ENCODE measurements at places on chromosomes 16 and 17.

DNA sequence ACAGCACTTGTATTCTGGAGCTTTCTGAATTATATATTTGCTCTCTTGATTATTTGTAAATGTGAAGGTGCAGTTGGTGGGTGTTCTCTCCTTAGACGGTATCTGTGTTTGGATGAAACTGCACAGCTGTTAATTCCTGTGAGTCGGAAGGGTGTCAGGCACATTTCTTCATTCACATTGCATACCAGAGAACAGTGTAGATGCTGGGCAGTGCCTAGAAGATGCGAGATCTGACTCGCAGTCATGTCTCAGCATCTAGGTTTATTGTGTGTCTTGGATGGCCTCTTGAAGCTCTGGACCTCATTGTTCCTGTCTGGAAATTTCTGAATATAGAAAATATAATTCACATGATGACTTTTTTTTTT, 61.2 kb downstream of the CLEC16A start:
- DNase-seq, result no peak

GRCh38 chr16:67406111-67406971, 9.9 kb downstream of the ZDHHC1 start:
- DNase-seq, result no peak

- DNase-seq, result no peak
These were observed 15.1 kb upstream of the TLCD3B start for GRCh38 chr16:30046178-30046577.

DNA sequence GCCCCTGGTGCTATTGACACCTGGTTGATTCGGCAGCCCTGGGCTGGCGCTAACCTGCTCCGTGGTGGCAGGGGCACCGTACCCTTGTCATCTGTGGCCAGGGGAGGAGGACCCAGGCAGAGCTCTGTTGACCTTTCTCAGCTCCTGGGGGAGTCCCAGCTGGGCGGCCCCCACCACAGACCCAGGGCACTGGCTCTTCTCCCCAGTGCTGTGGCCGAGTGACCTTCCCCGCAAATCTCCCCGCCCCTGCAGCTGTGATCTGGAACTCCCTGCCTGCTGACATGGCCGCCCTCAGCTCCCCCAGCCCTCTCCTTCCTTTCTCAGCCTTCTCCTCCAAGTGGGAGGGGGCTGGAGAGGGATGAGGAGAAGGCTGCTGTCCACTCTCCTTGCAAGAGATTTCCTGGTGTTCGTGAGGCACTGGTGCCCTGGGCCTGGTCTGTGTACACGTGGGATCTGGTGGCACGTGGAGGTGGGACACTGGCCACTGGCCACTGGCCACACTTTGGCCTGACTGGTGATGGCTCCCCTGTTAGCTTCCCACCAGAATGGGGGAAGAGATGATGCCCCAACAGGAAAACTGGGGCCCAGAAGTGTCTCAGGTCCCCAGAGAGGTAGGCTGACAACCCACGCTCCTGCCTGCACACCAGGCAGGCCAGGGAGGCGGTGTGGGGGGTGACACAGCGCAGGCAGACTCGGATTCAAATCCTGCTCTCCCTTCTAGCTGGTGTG, 8.2 kb downstream of the FMNL1 start:
- DNase-seq, result no peak

DNA sequence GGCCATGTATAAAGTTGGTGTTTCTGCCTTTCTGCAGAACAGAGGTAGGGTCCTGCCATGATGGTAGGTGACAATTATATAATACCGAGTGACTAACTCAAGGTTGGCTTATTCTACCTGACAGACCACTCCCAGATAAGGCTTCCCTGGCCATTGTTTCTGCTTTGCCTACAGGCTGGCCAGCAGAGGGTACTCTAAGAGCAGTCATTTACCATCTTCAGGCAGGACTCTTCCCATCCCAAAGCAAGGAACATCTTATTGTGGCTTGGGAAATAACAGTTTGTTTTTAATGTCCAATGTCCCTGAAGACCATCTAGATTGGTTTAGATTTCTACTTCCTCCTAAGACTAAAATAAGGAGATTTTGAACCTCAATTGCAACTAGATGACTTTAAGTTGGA, 74.1 kb downstream of the SNX11 start:
- peak; percentile 25 for DNase-seq

GRCh38 chr16:72427051-72427782, 255.3 kb upstream of the PMFBP1 start:
- DNase-seq, result no peak

DNA sequence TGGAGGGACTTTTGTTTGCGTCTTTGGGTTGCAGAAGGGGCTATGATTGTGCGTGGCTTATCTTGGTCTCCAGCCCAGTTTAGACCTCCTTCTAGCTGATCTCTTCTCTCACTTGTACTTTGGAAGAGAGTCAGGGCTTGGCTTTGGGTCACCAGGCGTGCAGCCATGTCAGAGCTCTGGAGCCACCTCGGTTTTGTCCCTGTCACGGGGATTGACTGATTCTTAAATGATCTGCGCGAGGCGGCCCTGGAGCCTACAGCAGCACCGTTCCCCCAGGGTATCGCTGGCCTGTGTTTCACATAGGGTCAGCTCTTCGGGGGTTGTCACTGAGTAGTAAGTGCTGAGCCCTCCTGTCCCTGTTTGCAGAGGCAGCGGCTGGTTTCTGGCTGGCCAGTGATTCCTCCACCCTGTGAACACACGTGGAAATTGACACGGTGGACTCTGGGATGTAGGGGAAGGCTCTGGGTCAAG, 209.8 kb upstream of the CHMP6 start:
- no peak for DNase-seq

DNA sequence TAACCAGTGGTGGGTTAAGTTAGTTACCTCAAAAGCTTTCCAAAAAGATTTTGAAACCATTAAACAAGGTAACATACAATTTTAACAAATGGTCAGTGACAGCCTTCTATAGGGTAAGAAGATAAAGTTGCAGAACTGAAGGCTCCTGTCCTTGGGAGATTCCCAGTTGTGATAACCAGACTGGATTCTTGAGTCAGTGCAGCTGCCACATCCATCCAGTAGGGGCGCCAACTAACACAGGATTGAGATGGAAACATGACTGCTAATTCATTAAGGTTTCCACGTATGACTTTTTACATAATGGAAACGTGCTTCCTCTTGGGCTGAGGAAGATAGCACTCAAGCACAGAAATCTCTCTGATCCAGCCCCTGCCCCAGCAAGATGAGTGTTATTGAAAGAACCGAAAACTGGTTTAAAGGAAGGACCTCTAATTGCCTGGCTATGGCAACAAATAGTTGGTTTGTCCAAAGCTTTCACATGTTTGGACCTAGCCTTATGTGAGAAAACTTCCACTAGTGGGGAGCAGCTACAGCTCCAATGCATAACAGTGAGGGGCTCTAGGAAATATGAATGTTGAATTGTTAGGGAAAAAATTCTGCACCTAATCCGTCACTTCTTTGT, 269.8 kb upstream of the MYOCD start:
- peak; percentile 12 for DNase-seq

GRCh38 chr17:14196377-14196997, 40.2 kb downstream of the CDRT15 start:
- no peak for DNase-seq

DNA sequence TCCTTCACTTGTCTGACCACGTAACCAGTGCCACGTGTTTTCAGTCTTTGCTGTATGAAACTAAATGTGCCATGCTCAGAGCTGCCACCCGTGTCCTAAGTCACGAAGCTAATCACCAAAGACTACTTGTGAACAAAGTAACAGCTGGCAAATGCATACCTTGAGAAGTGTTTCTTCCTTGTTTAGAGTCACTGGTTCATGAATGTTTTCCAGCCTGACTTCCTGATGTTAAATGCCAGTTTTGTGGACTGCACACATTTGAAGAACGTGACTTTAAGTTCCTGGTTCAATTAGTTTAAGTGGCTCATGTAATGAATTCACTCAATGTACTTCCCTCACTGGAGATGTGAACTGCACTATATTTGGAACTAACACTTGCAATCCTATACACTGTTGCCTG, 19.9 kb upstream of the KPNB1 start:
- DNase-seq, result no peak

GRCh38 chr17:64081802-64082799, 47.8 kb downstream of the ERN1 start:
- DNase-seq, result no peak

- no peak for DNase-seq
These were observed 24.6 kb downstream of the GPT2 start for GRCh38 chr16:46908540-46909372.

GRCh38 chr17:45857977-45858708, 13.5 kb downstream of the SPPL2C start:
- no peak for DNase-seq

DNA sequence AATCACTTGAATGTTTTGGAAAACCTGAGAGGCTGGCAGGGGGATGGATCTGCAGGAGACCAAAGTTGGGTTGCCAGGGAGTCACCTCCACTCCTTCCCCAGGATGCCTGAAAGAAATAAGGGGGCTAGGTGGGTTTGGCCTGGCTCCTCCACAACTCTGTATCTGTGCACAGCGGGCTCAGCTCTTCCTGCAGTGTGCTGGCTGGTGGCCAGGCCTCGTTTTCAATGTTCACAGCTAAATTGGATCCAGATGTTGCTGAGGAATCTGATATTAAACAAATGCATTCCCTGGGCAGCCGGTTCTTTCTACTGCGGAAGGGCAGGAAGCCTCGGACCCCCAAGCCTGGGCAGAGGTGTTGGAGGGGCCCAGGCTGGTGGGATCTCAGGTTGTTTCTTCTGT, 106.2 kb downstream of the N4BP1 start:
- no peak for DNase-seq

GRCh38 chr16:84583995-84584394, 33.9 kb downstream of the COTL1 start:
- DNase-seq, result no peak

GRCh38 chr16:50747207-50747956, 5.5 kb downstream of the CYLD start:
- DNase-seq, result no peak

- no peak for DNase-seq
These were observed 2.7 kb downstream of the CCDC102A start for GRCh38 chr16:57533431-57534336.

DNA sequence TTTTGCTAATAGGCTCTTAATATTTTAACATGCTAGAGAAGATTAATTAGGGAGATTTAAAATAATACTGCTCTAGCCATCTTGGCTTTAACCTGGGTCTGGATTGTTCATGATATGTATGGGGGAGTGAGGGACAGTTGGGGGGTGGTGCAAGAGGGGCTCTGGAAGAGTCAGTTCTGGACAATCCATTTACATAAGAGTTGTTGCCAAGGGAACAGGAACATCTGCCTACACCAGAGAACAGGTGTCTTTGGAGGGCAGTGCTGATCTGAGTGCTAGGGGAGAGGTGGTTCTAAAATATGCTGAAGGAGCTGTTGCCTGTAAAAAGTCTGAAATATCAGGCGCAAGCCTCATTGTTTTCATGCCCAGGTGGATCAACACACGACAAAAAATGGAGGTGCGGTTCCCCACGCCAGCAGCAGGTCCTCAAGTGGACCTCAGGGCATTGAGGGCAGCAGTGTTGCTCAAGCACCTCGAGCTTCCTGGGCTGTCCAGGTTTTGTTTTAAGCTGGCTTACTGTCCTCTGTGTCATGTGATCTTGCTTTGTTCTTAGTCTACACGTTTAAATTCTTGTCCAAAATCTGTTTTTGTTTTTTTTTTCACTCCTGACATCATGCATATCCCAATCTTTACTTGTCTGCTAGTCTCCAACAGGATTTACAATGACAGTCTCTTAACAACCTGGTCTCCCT, 25.4 kb upstream of the WSB1 start:
- no peak for DNase-seq

GRCh38 chr16:22369221-22369811, 5.1 kb downstream of the CDR2 start:
- no peak for DNase-seq

DNA sequence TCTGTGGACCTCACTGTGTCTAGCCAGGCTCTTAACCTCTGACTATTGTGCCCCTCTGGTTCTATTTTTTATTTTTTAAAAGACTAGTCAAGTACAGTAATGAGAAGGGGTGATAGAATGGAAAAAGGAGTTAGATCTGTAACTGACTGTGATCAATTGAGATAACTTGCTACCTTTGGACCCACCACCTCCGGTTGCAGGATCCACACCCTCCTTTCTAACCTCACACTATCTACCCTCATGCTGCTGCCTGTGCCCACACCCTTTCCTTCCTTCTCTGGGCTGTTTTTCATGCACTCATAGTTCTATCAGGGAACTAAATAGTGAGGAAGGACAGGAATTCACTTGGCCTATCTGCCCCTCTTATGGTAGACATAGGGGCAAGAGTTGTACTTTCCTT, 172.3 kb downstream of the KATNIP start:
- DNase-seq, result no peak

DNA sequence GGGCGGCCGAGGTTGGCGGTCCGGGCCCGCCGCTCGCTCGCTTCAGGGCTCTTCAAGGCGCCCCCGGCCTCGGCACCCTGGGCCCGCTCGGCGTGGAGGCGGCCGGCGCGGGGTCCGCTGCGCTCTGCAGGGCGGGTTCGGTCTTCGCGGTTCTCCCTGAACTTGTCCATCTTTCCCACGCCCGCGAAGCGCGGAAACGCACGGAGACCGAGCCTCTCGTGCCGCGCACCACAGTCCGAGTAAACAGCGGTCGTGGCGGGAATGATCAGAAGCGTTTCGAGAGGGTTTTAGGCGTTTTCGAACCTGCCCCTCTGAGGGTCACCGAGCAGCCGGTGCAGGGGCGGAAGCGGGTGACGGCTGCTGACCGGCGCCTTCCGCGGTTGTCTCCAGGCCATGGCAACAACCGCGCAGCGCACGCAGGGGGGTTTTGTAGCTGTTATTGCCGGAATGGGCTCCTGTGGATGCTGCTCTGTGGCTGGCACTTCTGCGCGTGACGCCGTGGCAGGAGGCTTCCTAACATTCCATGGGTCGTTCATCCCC, 414 bp downstream of the NARF start:
- DNase-seq, result no peak

DNA sequence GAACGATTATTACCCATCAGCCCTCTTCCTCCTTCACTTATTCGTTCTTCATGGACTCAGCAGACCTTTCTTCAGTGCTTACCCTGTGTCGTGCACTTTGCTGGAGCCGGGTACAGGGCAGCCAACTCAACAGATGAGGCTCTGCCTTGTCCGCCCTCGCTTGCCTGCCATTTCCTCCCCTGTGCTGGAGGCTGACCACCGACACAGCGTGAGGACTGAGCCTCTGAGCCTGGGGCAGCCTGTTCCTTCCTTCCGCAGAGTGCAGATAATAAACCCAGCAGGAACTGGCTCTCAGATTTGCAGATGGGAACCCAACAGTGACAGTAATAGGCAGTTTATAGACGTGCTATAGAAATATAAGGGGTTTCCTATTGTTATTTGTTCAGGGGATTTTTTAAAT, 7.0 kb upstream of the SLC39A11 start:
- no peak for DNase-seq

GRCh38 chr16:81458149-81458669, 13.6 kb downstream of the CMIP start:
- no peak for DNase-seq

GRCh38 chr16:55868980-55869379, 6.2 kb downstream of the CES5A start:
- no peak for DNase-seq

All from iPS DF 19.7 (cell line).